ENCODE measurements at places on chromosomes 2 and 18.
A peak's percentile ranks its signal among the peaks of the same experiment; 100 is the strongest.

DNA sequence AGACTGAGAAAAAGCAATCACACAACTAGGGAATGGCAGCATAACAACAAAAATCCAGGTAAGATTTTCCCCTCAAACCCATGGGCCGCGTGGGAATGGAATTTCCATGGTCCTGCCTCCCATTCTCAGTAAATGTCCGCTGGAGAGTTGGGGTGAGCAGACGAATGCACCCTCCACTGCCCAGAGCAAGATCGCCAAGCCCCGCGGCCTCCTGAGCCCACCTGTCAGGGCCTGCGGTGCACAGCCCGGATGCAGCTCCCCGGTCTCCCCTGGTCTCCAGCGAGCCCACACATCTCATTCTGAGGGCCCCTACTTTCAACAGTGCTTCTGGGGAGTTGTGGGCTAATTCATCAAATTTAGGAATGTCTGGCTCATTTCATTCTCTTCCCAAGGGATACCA lies 327.4 kb upstream of the HS6ST1 start:
- no peak for DNase-seq

DNA sequence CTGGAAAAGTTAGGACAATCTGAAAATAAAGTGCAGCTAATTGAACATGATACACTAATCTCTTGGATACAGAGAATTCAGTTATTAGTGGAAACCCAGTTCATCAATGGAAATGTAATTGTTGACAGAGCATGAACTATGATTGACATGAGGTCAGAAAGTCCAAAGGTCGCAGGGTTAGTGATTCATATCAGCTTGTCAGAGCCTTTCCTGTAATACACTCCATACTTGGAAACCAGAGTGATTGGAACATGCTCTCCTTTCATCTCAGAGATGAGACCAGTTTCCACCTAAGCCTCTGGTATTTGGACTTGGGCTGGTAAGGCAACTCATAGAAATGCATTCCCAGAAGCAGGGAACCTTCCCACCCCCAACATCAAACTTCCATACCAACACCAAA lies 8.5 kb upstream of the NCKAP5 start:
- DNase-seq, result no peak

- DNase-seq, result no peak
Observed at GRCh38 chr2:237551071-237551574, 15.3 kb upstream of the PRLH start.

- no peak for DNase-seq
Observed at GRCh38 chr2:180306346-180306745, 299.2 kb upstream of the CWC22 start.

DNA sequence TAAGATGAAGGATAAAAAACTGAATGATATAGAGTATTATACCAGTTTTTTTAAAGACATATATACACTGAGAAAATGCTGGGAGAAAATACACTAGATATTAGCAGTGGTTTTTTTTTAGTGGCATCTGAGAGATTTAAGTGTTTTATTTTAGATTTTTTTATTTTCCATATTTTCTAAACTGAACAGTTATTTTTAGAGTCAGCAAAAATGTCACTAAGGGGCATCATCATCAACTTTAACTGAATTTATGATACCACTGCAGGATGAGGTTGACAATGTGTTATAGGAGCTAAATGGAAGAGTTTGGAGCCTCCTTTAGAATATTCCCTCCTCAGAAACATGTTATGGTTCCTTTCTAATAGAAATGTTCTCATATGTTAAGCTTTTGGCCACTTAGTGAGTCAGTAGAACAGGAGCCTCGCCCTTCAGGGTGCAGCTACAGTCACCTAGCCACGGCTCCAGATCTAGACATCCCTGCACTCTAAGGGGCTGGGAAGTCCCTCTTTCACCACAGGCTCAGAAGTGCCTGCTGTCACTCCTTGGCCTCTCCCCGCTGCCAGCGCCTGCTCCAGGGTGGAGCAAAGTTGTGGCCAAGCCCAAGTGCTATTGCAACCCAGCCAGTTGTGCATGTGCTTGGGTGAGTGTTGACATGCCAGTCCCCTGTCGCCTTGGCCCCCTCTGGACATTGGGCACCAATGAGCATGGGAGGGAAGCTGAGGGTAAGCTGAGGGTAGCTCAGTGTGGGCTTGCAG lies 210.7 kb upstream of the RASGRP3 start:
- DNase-seq, result no peak

GRCh38 chr2:241855888-241856422 lies 2.7 kb downstream of the PDCD1 start:
- no peak for DNase-seq

DNA sequence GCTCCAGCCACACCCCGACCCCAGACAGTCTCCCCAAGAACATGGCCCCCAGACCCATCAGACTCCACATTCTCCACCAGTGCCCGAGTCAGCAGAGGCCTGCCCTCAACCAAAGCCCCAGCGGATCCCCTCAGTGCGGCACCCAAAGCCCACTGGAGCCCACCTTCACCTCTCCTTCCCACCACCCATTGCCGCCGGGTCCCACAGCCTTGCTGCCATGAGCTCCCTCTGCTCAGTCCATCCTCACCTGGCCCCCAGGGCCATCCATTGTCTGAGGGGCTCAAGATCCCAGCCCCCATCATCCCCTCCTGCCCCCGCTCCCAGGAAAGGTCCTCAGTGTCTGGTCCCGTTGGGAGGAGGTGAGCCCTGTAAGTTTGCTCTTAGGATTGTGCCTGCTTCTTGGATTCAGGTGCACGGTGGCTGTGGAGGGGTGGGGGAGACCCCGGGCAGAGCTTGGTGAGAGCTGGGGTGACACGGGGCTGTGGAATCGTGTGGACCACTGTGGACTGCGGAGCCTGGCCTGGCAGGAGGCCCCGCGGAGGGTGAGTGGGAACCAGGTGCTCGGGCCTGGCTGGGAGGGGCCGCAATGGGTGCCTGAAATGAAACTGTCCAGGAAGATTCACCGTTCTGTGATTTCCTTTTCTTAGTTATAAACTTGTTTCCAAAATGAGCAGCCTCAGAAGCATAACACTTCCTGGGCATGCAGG lies 32.7 kb upstream of the GPC1 start:
- no peak for DNase-seq

GRCh38 chr2:155026651-155027174 lies 328.2 kb downstream of the KCNJ3 start:
- no peak for DNase-seq

DNA sequence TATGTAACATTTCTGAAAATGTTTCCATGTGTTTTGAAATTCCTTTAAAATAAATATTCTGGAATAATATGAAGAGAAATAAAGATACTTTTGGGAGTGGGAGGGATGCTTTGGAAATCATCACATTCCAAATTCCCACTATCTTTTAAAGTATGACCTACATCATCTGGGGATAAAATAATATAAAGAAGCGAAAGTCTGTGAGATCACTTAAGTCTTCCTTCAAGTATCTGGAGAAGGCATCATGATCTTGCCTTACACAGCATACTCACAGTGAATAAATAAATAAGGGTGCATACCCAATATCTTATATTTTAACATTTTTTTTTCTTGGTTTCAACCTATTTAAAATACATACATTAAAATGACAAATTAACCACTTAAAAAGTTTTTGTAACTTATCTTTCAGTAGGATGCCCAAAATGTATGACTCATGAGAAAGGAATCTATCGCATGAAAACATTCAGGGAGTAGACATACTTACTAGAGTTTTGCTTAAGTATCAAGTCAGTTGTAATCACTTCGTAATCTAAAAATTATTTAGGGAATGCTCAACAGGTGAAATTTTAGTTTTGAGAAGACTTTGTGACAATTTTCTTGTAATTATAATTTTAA lies 248.3 kb upstream of the COL3A1 start:
- no peak for DNase-seq

DNA sequence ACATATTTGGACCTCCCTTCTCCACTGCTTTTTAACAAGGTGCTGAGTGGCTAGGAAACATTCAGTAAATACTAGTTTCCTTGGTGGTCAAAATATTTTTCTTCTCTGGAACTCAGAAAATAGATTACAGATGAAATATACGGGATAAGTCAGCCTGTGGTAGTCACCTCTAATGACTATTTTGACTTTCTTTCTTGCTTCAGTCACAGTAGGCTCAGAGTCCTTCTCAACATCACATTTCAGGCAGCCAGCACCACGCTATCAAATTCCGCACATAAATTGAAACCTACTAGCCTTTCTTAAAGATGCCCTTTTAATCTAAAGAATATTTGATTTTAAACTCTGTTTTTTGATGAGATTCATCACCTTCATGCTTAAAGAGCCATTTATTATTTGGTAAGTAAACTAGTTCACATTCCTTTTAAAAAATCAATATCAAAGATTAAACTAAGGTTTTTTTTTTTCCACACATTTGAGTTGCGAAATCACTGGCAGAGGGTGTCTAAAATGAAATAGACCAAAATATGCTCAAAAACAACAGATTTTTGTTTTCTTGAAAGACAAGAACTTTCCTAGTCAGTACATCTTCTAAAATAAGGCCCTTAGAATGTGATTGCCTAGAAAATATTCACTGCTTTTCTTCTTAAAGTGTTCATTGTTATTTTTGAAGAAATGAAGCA lies 181.5 kb downstream of the NRXN1 start:
- DNase-seq, result no peak

DNA sequence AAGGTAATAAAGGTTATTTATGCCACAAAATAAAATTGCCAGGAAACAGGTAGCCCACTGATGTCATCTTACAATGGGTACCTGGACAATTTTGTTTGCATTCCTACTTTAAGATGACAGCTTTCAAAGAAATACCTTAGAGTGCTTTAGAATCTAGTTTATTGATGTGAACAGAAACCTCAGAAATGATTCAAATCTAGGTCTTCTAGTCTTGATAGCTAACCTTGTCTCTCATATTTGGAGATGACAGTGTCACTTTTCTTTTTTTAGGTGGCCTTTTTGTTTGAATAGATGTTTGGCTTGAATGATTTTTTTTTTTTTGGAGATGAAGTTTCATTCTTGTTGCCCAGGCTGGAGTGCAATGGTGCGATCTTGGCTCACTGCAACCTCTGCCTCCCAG lies 69.1 kb downstream of the PIK3C3 start:
- no peak for DNase-seq

GRCh38 chr18:60421356-60422118 lies 49.0 kb upstream of the MC4R start:
- DNase-seq, result no peak

GRCh38 chr2:19505199-19506136 lies 147.0 kb upstream of the OSR1 start:
- DNase-seq, result no peak

DNA sequence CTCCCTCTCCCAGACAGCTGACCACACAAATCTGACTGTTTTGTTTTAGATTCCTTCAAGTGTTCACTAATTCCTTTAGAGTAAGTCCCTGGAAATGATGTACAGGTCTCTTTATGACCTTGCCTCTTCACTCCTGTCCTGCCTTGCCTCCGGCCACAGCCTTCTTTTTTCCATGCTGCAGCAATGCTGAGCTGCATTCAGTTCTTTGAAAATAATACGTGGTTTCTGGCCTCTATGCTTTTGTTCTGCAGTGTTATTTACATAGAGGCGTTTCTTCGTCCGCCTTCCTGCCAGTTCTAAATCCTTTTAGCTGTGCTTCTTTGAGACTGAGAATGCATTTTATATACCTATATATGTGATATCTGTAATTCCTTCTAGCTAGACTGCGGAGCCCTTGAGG lies 87.2 kb downstream of the PPP1R1C start:
- no peak for DNase-seq

- no peak for DNase-seq
Observed at GRCh38 chr2:95393901-95394300, 8.6 kb upstream of the FAHD2A start.

- no peak for DNase-seq
Observed at GRCh38 chr2:117693154-117693553, 121.3 kb upstream of the DDX18 start.

DNA sequence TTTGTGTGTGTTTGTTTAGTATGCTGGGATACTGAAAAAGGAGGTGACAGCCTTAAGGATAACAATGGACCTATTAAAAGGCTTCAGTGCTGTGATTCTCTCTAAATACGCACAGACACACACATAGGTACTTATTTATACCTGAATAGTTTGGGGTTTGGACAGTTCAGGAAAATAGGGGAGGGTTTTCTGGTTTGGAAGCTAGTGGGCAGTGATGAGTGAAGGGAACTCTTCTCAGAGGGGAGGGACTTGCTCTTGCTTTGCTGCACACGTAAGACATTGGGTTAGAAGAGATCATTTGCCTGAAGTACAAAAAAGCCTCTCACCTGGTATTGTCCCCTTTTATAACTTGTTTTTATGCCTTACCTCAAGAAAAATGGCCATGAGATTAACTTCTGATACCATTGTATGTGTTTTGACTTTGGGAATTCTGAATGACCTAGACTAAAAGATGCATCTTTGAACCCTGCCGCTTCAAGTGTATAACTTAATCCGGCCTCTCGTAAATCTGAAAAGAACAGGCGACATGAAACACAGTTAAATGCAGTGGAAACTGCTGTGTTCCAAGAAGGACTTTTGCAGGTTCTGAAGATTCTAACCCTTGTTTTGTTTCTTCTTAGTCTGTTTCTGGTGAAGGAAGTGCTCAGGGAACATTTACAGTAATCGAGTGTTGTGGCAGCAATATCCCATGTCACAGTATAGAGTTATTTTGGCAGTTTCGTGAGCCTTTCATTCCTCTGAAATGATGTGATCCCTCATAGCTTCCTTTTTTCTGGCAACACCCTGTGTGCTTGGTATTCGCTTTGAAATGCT lies 2.5 kb downstream of the CRIM1 start:
- no peak for DNase-seq

DNA sequence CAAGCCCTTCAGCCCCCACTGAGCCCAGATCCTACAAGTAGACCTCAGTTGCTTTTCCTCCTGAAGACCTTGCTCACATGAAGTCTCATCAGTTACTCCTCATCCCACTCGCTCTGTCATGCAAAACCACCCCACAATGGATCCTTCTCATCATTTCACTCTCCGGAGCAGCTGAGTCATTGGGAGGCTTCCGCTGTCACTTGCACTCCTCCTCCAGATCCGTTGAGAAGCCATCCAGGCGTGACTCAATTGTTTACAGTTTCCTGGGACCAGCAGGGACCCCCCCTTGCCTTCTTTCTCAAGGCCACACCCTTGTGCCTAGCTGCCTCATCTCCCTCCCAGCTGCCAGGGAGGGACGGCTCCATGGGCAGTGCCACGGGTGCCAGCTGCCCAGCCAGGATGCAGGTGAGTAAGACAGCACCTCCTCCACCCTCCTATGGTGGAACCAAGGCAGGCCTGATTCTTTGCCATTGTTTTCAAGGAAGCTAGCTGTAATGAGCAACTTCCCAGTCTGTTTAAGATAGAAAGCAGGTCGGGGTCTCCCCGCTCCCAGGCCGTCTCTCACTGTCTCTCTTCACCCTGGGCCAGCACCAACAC lies 16.3 kb downstream of the GPR55 start:
- peak; percentile 68 for DNase-seq

- DNase-seq, result no peak
Observed at GRCh38 chr2:8447610-8448221, 234.1 kb upstream of the ID2 start.

DNA sequence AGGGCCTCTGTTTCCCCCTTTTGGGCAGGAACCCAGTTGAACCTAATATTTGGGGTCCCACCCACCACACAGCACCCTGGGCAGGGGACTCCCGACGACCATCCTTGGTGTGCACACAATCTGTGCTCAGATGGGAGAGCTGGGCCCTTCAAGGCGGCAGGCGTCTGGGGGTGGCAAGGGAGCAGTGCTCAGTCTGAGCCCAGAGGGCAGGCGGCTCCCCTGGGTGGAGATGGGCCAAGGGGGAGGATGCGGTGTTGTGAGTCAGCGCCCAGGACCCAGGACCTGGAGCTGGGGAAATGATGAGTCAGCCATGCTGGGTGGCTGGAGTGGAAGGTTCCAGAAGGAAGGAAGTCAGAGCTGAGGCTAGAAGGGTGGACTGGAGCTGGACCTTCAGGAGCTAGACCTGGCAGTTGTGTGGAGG lies 3.8 kb downstream of the PROM2 start:
- no peak for DNase-seq

GRCh38 chr18:51300912-51301311 lies 103.4 kb upstream of the MEX3C start:
- DNase-seq, result no peak

GRCh38 chr2:119683713-119684443 lies 4.9 kb downstream of the TMEM177 start:
- DNase-seq, result no peak
